ENCODE measurements at places on chromosomes 16 and 17.
A peak's percentile ranks its signal among the peaks of the same experiment; 100 is the strongest.

DNA sequence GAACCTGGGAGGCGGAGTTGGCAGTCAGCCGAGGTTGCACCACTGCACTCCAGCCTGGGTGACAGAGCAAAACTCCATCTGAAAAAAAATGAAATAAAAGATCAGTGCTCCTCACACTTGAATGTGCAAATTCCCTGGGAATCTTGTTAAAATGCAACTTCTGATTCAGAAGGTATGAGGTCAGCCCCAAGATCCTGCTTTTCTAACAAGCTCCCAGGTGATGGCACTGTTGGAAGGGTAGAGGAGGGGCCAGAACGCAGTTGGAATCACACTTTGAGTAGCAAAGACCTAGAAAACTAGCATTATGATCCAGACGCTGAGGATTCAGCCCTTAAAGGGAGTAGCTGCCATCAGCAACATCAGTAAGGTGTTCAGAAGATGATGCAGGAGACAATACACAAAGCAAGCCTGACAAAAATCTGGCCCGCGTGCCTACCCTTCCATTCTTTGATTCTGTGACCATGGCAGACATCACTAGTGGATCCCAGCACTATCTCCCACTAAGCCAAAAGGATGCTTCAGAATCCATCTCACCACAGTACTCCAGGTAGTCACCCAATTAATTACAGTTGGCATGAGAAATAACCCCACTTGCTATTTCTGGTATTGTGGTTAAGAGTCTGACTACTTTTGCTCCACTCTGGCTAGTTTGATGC, 33.1 kb upstream of the MEIOC start:
- H3K36me3 ChIP-seq: no peaks in the 10 kb centered on the region
- no peak for DNase-seq
- peaks cover 10% of the 10 kb centered on the region for H3K27me3 ChIP-seq

DNA sequence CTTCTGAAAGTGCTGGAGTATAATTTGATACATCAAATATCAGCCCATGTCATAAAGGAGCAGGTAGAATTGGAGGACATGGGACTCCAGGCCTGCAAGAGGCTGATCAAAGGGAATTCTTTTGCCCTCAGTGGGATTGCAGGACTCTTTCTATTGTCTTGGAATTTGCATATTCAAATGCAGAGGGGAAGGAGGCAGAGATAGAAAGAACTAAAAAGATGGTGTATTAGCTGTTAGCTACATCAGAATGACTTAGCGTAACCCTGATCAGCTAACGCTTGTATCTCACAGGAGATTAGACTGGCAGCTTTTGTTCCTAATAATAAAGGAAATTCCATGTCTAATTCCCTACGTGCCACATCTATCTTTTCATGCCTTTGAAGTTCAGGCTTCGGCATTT, 1014.7 kb upstream of the RBFOX1 start:
- H3K4me3 ChIP-seq: no peak overlapping the region
- H3K27me3 ChIP-seq: no peaks in the 10 kb centered on the region
- no peaks in the 10 kb centered on the region for H3K36me3 ChIP-seq
- H3K27ac ChIP-seq: no peak overlapping the region
- no peak for DNase-seq

- no peak overlapping the region for H3K27ac ChIP-seq
- no peak for DNase-seq
- no peaks in the 10 kb centered on the region for H3K27me3 ChIP-seq
- peaks cover 12% of the 10 kb centered on the region for H3K4me1 ChIP-seq
Measured at GRCh38 chr17:45440161-45440778, 7.6 kb upstream of the ARHGAP27 start.

DNA sequence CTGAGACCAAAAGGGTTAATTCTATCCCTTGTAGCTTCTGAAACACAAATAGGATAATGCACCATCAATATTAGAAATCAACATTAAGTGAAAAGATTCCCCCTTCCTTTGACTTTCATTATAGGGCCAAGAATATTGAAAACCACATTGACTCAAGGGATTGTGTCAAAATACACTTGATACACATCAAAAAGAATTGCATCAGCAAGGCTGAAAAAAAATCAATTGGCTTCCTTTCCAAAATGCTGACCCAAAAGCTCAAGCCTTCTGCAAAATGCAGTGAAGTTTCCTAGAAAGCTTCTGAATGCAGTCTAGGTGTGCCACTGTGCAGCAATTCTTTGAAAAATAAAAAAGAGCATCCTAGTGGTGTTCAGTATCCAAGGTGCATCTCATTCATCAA, 674.4 kb downstream of the TOX3 start:
- H3K4me1 ChIP-seq: no peaks in the 10 kb centered on the region
- no peak overlapping the region for H3K27ac ChIP-seq
- no peaks in the 10 kb centered on the region for H3K36me3 ChIP-seq
- no peak for DNase-seq
- no peaks in the 10 kb centered on the region for H3K27me3 ChIP-seq

DNA sequence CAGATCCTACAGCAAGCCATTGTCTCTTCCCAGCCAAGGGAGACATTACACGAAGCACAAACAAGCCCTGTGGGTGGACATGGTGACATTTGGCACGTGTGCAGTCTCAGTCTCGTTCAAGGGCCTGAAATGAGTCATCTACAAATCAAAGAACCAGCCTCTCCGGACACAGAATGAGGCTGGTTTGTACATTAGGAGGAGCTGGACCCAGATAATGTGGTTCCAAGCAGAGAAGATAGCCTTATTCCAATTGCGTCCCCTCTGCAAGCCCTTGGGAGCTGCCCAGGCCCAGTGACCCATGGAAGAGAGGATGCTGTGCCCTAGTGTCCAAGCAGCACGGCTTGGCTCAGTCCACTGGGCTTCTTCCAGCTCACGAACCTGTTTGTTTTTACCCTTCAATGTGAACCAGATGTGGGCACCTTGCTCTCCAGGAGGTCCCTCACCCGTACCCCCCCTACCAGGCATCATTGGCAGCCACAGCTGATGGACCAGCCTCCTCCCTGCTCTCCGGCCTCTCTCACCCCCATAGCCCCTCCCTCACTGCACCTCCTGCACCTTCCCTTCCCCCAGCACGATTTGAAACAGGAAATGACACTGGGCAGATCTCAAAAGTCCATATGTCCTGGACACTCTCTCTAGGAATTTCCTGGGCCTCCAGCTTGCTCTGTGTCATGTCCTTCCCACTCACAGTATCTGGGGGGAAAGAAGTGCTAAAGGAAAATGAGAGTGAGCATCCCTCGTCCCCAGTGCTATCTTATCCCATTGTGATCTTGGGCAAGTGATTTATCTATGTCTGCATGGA, 26.2 kb downstream of the KPNA2 start:
- H3K4me3 ChIP-seq: no peak overlapping the region
- no peak for DNase-seq
- peaks cover 26% of the 10 kb centered on the region for H3K4me1 ChIP-seq
- no peak overlapping the region for H3K27ac ChIP-seq

- no peaks in the 10 kb centered on the region for H3K4me1 ChIP-seq
- no peaks in the 10 kb centered on the region for H3K36me3 ChIP-seq
- no peak for DNase-seq
- H3K27ac ChIP-seq: no peak overlapping the region
Measured at GRCh38 chr16:9199311-9199710, 107.9 kb downstream of the HAPSTR1 start.

- H3K36me3 ChIP-seq: no peaks in the 10 kb centered on the region
- H3K4me3 ChIP-seq: no peak overlapping the region
- no peak for DNase-seq
- no peak overlapping the region for H3K27ac ChIP-seq
Measured at GRCh38 chr16:75272097-75272551, 20.7 kb upstream of the BCAR1 start.

- peaks cover 16% of the 10 kb centered on the region for H3K4me1 ChIP-seq
- H3K27me3 ChIP-seq: no peaks in the 10 kb centered on the region
- no peak overlapping the region for H3K27ac ChIP-seq
- DNase-seq: no peak
Measured at GRCh38 chr17:41499714-41500113, 5.7 kb downstream of the KRT13 start.

DNA sequence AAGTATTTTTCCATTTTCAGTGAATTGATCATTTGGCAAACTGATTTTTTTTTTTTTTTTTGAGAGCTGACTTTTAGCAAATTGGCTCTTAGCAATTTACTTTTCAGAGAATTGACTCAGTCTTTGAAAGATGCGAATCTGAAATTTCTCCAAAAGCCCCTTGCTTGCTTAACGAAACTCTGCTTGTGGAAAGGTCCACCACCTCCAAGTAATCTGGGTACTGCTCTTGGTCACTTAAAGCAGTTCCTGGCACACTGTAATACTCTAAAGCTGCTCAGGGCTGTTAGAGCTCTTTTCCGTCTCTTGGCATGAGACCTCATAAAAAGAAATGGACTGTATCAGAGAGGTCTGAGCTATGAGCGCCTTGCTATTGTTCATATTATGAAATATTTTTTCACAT, 2.9 kb downstream of the GSDMB start:
- no peak for DNase-seq
- H3K27ac ChIP-seq: no peak overlapping the region
- H3K27me3 ChIP-seq: no peaks in the 10 kb centered on the region

- H3K4me1 ChIP-seq: no peaks in the 10 kb centered on the region
- H3K36me3 ChIP-seq: no peaks in the 10 kb centered on the region
- H3K4me3 ChIP-seq: no peak overlapping the region
- no peak for DNase-seq
Measured at GRCh38 chr16:11986521-11987057, 10.1 kb downstream of the SNX29 start.

DNA sequence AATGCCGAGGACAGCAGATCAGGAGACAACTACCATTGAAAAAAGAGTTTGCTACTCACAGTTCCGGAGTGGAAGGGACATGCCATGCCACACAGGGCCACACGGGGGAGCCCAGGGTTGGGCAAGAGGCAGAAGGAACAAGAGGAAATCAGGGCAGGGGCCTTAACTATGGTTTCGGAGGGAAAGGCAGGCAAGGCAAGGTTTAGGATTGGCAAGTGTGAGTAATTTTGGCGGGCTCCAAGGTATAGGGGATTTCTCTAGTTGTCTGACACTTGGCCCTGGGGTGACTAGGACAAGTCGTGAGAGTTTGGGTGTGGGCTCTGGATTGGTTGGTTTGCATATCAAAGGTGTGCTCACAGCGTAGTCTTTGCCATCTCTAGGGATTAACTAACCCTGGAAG, 27.0 kb upstream of the NTN1 start:
- H3K27ac ChIP-seq: no peak overlapping the region
- H3K27me3 ChIP-seq: no peaks in the 10 kb centered on the region
- no peak overlapping the region for H3K4me3 ChIP-seq
- peaks cover 10% of the 10 kb centered on the region for H3K4me1 ChIP-seq
- DNase-seq: peak; percentile 45

DNA sequence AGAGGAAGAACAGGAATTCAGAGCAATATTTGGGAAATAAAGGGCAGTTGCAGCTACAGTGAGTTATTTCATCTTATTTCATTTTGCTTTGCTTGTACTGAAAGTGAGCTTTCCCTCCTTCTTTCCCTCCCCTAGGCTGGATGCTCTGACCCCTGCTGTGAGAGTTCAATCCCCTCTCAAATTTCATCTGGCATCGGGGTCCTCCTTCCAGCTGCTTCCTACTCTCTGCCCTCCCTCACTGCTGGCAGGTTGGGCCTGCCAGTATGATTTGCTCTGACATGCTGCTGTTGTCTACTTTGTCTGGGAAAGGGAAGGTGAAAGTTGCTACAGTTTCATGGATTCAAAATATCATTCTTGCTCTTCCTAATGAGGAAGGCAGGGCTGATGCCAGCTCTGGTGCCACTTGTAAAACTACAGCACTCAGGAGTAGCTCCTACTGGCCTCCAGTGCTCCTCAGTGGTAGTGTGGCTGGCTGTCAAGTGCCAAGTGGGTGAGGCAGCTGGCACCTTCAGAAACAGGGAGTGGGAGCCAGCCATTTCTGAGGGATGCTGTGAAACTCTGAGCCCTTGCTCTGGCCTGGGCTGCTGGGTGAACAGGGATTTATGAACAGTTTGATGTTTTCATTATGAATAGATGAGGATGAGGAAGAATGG, 408.6 kb downstream of the HAPSTR1 start:
- no peaks in the 10 kb centered on the region for H3K4me1 ChIP-seq
- H3K27me3 ChIP-seq: no peaks in the 10 kb centered on the region
- no peak for DNase-seq
- H3K4me3 ChIP-seq: no peak overlapping the region
- no peaks in the 10 kb centered on the region for H3K36me3 ChIP-seq
- H3K27ac ChIP-seq: no peak overlapping the region

GRCh38 chr16:58276346-58276951, 18.4 kb downstream of the PRSS54 start:
- DNase-seq: no peak
- H3K4me1 ChIP-seq: no peaks in the 10 kb centered on the region
- no peaks in the 10 kb centered on the region for H3K36me3 ChIP-seq
- no peaks in the 10 kb centered on the region for H3K27me3 ChIP-seq

- H3K4me1 ChIP-seq: peaks cover 16% of the 10 kb centered on the region
- peak; percentile 60 for DNase-seq
- H3K27ac ChIP-seq: no peak overlapping the region
Measured at GRCh38 chr16:85416228-85417109, 196.7 kb upstream of the GSE1 start.

GRCh38 chr17:20046629-20047028, 37.5 kb downstream of the SPECC1 start:
- no peaks in the 10 kb centered on the region for H3K36me3 ChIP-seq
- peaks cover 8% of the 10 kb centered on the region for H3K4me1 ChIP-seq
- DNase-seq: no peak
- no peak overlapping the region for H3K4me3 ChIP-seq
- no peaks in the 10 kb centered on the region for H3K27me3 ChIP-seq

- no peak overlapping the region for H3K4me3 ChIP-seq
- DNase-seq: no peak
- peaks cover 46% of the 10 kb centered on the region for H3K36me3 ChIP-seq
- H3K27me3 ChIP-seq: no peaks in the 10 kb centered on the region
Measured at GRCh38 chr17:77148077-77148939, 7.5 kb downstream of the SEC14L1 start.

- peaks cover 61% of the 10 kb centered on the region for H3K4me1 ChIP-seq
- H3K27ac ChIP-seq: peak overlapping the region; percentile 64
- DNase-seq: no peak
- no peaks in the 10 kb centered on the region for H3K36me3 ChIP-seq
Measured at GRCh38 chr16:29012913-29013553, 28.2 kb downstream of the LAT start.

DNA sequence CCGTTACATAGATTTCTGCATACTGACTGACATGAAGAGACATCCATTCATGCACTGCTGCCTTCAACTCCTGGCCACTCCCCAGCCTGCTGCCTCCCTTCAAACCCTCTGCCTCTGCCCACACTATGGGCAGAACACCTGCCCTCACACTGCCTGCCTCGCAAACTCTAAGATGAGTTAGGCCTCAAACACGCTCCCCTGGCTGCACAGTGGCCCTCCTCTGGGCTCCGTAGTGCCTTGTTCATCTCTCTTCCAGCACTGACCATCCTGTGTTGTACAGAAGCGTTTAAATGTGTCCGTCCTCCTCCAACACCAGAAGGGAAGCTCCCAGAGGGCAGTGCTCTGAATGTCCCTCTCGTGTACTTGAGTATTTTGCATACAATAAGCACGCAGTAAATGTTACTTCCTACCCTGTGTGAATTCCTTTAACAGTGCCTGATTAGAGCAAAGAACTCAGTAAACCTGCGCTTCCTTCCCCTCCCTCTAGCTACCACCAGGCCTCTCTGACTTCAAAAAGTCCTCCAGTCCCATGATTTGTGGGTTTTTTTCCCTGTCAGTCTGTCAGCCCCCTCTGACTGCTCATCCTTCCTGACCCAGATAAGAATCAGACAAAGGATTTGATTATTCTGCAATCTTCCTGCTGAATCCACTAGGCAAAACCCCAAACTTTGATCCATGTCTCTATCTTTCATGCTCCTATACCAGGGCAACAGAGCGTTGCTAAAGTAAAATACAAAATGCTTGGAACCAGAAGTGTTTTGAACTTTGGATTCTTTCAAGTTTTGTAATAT, 3.9 kb downstream of the DHX33 start:
- H3K4me1 ChIP-seq: peaks cover 24% of the 10 kb centered on the region
- peaks cover 17% of the 10 kb centered on the region for H3K36me3 ChIP-seq
- DNase-seq: no peak
- H3K27ac ChIP-seq: no peak overlapping the region
